ENCODE measurements at places on chromosomes 1 and 21. TPM values are rescaled to one million over a fixed set of nuclear protein-coding genes. Genes with fewer than 3 reads are reported as not detected.

Gene SLAMF6
- 28.3 TPM for total RNA-seq

- H3K27me3 ChIP-seq = no peaks in the 10 kb centered on the region
- no peak overlapping the region for H3K27ac ChIP-seq
- H3K36me3 ChIP-seq = no peaks in the 10 kb centered on the region
- H3K4me1 ChIP-seq = no peaks in the 10 kb centered on the region
Measured at GRCh38 chr1:41348394-41348793, 12.8 kb upstream of the FOXO6 start.

- peak overlapping the region; percentile 71 for H3K4me3 ChIP-seq
- DNase-seq = peak; percentile 60
- peaks cover 19% of the 10 kb centered on the region for H3K4me1 ChIP-seq
- peaks cover 12% of the 10 kb centered on the region for H3K36me3 ChIP-seq
Measured at GRCh38 chr21:39313042-39313570, 326 bp downstream of the BRWD1 start.

- H3K27me3 ChIP-seq = no peaks in the 10 kb centered on the region
- no peak overlapping the region for H3K4me3 ChIP-seq
- H3K27ac ChIP-seq = no peak overlapping the region
- H3K4me1 ChIP-seq = no peaks in the 10 kb centered on the region
- H3K36me3 ChIP-seq = no peaks in the 10 kb centered on the region
- no peak for DNase-seq
Measured at GRCh38 chr1:102884238-102884637, 224.1 kb downstream of the COL11A1 start.

DNA sequence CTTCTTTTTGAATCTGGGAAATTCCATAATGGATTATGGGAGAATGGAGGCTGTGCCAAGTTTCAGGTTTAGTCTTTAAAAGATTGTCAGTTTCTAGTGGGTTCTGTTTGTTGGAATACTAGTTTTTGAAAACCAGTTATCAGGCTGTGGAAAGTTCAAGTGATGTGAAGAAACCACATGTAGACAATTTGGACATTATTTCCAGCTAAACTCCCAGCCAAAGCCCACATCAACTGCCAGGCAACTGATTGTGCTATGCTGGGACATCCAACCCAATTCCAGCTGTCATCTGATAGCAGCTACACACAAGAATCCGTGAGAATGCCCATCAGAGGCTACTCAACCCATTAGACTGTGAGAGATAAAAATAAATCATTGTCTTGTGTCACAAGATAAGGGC lies 546.1 kb upstream of the ADAMTS5 start:
- no peaks in the 10 kb centered on the region for H3K36me3 ChIP-seq
- H3K4me3 ChIP-seq = no peak overlapping the region
- H3K27me3 ChIP-seq = no peaks in the 10 kb centered on the region

DNA sequence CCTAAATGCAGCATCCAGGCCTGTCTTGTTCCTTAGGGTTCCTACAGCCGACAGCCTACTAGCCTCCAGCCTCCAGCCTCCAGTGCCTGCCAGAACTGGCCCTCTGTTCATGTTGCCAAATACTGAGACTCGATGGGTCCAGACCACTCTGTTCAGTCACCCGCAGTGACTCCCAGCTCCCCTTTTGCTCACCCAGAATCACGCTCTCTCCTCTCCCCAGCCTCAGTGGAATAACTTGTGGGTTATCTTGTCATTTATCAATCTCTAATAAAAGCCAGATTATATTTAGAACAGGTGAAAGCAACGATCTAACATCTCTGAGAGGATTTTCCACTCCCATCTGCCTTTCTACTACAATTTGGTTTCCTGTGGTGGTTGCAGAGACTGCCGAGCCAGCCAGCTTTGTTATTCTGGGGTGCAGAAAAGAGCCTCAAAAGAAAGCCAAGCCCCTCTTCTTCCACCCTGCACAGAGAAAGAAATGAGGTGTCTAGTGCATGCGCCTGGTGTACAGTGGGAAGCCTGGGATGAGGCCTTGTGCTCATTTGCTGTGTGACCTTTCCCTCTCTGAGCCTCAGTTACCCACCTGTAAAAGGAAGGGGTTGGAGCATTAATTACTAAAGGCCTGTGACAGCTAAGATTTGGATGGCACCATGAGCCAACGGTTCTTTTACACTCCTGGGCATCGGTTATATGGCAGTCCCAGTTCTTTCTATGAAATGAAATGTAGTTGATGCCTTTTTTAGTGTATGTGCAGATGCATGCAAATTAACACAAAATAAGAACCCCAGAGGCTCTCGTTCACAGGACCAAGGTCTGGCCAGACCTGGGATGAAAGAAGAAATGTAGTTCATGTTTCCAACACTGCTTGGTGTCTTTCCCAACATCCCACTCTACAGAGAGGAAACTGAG lies 42.9 kb upstream of the ID3 start:
- no peaks in the 10 kb centered on the region for H3K27me3 ChIP-seq
- H3K27ac ChIP-seq = no peak overlapping the region
- H3K4me3 ChIP-seq = peak overlapping the region; percentile 56
- H3K4me1 ChIP-seq = peaks cover 89% of the 10 kb centered on the region

DNA sequence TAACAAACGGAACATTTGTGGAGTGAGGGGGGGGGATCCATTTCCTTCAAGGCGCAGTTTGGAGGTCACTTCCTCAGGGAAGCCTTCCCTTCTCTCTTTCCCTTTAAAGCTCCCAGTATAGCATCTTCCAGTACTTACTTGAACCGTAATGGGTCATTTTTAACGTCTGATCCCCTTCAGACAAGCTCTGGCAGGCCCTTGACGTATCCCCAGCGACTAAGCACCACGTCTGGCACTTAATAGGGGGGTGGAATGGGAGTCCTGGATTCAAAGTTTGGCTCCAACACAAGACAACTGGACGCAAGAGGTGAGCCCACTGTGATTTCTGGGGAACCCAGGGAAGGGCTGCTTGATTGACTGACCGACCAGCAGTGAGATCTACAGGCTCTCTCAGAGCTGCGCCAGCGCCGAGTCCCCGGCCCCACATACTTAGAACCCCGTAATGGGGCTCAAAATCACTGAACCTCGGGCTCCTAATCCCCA lies 441 bp downstream of the YARS1 start:
- H3K4me3 ChIP-seq = peak overlapping the region; percentile 98
- H3K27ac ChIP-seq = peak overlapping the region; percentile 93
- no peak for DNase-seq
- no peaks in the 10 kb centered on the region for H3K27me3 ChIP-seq

DNA sequence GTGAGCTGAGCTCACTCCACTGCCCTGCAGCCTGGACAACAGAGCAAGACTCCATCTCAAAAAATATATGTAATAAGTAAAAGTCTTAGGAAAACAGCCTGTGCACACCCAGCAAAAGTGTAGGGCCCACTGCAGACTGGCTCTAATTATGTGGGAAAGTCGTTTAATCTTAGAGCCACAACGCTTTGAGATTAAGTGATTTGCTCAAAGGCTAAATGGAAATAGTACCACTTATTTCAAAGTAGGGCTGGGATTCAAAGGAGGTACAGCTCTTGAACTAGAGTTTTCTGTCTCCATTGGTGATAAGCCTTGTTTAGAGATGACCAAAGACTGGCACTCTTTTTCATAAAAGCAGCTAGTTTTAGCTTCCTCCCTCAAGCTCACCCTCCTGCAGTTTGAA lies 2.2 kb downstream of the TACSTD2 start:
- H3K4me1 ChIP-seq = peaks cover 6% of the 10 kb centered on the region
- no peak overlapping the region for H3K4me3 ChIP-seq
- no peak for DNase-seq
- peaks cover 19% of the 10 kb centered on the region for H3K27me3 ChIP-seq

Gene KMO
- total RNA-seq = 0.60 TPM

Gene SH2D2A
- total RNA-seq = 163 TPM

DNA sequence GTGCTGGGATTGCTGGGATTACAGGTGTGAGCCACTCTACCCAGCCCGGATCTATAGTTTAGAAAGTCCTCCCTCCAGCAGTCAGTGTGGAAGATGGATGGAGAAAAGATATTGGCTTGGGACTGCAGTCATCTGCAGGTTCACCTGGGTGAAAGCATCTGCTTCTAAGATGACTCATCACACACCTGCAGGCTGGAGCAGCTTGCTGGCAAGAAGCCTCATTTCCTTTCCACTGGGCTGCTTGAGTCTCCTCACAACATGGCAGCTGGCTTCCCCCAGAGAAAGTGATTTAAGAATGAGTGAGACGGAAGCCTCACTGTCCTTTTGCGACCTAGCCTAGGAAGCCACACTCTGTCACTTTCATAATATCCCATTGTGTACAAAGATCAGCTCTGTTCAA lies 50.0 kb downstream of the FOXO6 start:
- no peak overlapping the region for H3K27ac ChIP-seq
- no peak for DNase-seq
- no peak overlapping the region for H3K4me3 ChIP-seq
- H3K4me1 ChIP-seq = no peaks in the 10 kb centered on the region
- H3K27me3 ChIP-seq = peaks cover 4% of the 10 kb centered on the region

Gene PCNX2
- total RNA-seq = 27.3 TPM

DNA sequence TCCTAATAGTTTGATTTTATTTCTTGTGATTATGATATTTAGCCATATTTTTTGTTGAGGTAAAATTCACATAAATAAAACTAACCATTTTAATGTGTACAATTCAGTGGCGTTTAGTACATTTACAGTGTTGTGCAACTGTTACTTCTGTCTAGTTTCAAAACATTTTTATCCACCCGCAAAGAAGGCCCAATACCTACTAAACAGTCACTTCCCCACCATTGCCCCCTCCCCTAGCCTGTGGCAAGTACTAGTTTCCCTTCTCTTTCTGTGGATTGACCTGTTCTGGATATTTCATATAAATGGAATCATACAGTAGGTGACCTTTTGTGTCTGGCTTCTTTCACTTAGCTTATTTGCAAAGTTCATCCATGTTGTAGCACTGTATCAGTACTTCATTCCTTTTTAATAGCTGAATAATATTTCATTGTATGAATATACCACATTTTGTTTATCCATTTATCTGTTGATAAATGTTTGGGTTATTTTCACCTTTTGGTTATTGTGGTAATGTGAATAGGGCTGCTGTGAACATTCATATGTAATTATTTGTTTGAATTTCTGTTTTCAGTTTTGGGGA lies 4.1 kb downstream of the FLVCR1 start:
- DNase-seq = no peak
- no peaks in the 10 kb centered on the region for H3K27me3 ChIP-seq
- H3K4me3 ChIP-seq = no peak overlapping the region
- no peak overlapping the region for H3K27ac ChIP-seq
- H3K4me1 ChIP-seq = peaks cover 22% of the 10 kb centered on the region

GRCh38 chr1:28144203-28145135 lies 32.0 kb downstream of the PTAFR start:
- no peaks in the 10 kb centered on the region for H3K36me3 ChIP-seq
- no peak overlapping the region for H3K4me3 ChIP-seq
- no peaks in the 10 kb centered on the region for H3K27me3 ChIP-seq
- DNase-seq = no peak
- H3K4me1 ChIP-seq = no peaks in the 10 kb centered on the region

GRCh38 chr1:158185770-158186169 lies 5.1 kb downstream of the CD1D start:
- no peak overlapping the region for H3K27ac ChIP-seq
- H3K36me3 ChIP-seq = no peaks in the 10 kb centered on the region
- peaks cover 19% of the 10 kb centered on the region for H3K27me3 ChIP-seq
- no peaks in the 10 kb centered on the region for H3K4me1 ChIP-seq

GRCh38 chr21:18893406-18893805 lies 489.8 kb upstream of the TMPRSS15 start:
- H3K27ac ChIP-seq = no peak overlapping the region
- no peaks in the 10 kb centered on the region for H3K36me3 ChIP-seq
- H3K4me1 ChIP-seq = no peaks in the 10 kb centered on the region
- DNase-seq = no peak

DNA sequence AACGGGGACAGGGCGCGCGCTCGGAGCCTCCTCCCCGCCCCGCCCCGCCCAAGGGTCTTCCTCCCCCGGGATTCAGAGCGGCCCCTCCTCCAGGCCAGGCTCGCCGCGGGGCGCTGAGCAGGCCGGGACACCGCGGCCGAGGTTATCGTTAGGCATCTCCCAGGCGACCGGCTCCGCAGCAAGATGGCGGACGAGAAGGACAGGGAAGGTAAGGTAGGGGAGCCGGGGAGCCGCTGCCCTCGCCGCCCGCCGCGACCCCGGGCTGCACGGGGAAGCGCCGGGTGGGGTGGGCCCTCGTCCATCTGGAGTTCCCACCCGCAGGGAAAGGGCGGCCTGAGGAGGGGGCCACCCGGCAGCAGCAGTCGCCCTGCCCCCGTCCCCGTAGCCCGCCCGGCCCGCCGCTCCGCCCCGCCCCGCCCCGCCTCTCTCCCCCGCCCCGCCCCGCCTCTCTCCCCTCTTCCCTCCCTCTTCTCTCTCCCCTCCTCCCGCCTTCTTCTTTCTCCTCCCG lies 105.9 kb upstream of the HNRNPU start:
- peak; percentile 61 for DNase-seq
- H3K27me3 ChIP-seq = no peaks in the 10 kb centered on the region
- H3K36me3 ChIP-seq = no peaks in the 10 kb centered on the region
- H3K4me1 ChIP-seq = peaks cover 12% of the 10 kb centered on the region
- H3K27ac ChIP-seq = peak overlapping the region; percentile 99

DNA sequence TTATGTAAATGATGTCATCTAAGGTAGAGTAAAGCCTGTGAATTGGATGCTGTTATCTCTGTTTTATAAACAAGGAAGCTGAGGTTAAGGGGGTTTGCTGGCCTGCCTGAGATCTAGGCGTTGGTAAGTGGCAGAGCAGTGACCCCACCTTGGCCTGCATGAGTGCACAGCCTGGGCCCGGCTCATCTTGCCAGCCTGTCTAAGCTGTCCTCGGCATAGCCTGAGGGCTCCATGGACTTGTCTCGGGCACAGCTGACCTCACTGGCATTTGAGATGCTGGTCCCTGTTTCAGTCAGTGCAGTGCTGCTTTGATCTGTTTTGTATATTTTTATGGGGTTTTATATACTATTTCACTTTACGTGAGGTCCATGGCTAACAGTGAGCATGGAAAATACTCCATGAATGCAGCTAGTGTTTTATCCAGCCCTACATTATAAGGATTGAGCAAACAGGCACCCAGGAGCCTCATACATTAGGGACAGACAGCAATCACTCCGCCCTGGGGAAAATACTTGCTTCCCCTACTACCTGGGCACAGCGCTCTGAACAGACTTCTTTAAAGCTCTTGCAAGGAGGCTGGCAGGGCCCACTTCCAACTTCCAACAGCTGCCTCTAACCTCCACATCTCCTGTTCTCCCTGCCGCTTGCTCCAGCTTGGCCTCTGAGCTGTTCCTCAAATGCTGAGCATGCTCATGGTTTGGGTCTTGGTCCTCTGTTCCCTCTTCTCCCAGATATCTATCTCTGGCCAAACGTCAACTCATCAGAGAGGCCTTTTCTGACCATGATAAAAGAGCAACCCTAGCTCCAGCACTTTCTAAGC lies 150.6 kb upstream of the HMGB4 start:
- H3K4me3 ChIP-seq = no peak overlapping the region
- no peak for DNase-seq
- H3K36me3 ChIP-seq = no peaks in the 10 kb centered on the region
- H3K4me1 ChIP-seq = no peaks in the 10 kb centered on the region
- H3K27me3 ChIP-seq = no peaks in the 10 kb centered on the region
- no peak overlapping the region for H3K27ac ChIP-seq

Gene IGFN1
- total RNA-seq = not detected

Gene GMEB1
- 21.8 TPM for total RNA-seq

Gene IGSF21
- not detected for total RNA-seq

All from CD8-positive, alpha-beta memory T cell (primary cell).